GM12865 (cell line): ENCODE measurements at places on chromosomes 7 and 10.

DNA sequence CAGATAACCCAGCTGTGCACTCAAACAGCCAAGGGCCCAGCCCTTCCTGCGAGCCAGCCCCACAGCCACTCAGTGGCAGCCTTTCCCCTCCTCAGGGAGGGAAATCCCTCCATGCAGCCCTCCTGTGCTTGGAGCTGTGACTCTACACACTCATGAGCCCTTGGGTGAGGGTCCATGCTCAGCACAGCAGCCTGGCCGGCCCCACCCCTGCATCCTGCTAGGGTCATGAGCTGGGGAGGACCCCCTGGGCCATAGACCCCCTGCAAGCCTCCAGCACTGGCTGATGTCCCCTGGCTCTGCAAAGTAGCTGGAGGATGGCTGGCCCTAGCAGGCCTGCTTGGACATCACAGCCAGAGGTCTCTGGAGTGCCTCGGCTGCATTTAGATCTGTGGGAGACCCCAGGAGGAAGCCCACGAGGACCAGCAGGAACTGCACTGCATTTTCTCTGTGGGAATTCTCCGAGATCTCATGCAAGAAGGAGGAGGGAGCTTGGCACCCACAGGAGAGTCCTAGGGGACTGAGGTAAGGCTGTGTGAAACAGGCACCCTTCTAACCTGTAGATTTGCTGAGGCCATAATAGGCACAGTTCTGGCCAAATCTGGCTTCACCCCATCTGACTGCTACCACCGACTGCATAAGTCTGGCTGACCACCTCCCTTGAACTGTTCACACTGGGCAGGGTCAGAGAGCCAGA lies 17.4 kb downstream of the TMEM273 start:
- DNase-seq: no peak

DNA sequence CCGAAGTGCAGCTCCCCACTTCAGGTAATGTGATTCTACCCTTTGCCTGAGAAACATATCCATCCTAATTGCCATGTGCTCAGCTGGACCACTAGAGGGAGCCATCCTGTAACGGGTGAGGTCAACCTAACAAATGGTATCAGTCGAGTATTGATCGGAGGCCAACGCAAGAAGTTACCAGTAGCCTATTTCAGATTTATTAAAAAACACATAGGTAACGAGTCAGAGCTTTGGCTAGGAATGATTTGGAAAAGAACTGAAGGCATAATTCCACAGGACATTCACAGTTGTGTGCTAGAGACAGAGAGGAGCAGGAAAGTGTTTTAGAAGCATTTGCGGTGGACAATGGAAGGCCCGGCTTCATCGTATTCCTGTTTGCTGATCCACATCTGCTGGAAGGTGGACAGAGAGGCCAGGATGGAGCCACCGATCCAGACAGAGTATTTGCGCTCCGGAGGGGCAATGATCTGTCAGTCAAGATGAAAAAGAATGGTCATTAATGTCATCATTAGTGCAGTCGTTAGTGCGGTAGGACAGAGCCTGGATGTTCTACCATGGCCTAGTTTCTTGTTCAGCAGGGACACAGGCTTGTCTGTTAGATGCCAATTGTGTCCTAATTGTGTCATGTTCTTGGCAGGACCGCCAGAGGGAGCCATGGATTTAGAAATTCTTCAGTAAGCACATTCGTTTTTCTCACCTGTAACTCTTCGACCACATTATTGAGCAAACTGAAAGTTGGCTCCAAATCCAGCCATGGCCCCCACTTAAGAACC lies 17.5 kb downstream of the ACTA2 start:
- peak; percentile 92 for DNase-seq

- DNase-seq: no peak
These were observed 159.7 kb upstream of the YAE1 start for GRCh38 chr7:39406467-39406866.

- no peak for DNase-seq
These were observed 48.4 kb upstream of the FZD8 start for GRCh38 chr10:35690534-35690933.

- no peak for DNase-seq
These were observed 43.4 kb downstream of the ZNF117 start for GRCh38 chr7:64947252-64948000.

GRCh38 chr7:84123965-84124547 lies 70.5 kb downstream of the SEMA3A start:
- DNase-seq: no peak

- peak; percentile 71 for DNase-seq
These were observed 79.5 kb downstream of the ITIH5 start for GRCh38 chr10:7587168-7587864.

DNA sequence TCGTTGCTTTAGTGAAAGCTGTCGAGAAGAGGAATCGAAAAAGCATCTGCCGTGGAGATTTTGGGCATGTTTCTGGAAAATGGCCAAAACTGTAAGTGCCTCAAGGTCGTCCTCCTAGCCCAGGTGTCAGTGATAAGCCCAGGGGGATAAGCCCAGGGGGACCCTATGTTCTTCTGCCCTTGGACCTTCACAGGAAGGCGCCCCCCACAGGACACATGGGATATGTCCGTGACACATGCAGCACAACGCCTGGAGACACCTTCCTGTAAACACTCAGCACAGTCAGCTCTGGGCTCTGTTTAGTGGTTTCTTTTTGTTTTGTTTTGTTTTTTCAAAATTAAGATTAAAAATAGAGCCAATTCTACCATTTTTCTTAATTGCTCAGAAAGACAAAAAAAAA lies 272.7 kb downstream of the KLF6 start:
- DNase-seq: no peak

- DNase-seq: no peak
These were observed 202.4 kb upstream of the HPS1 start for GRCh38 chr10:98649170-98649569.

DNA sequence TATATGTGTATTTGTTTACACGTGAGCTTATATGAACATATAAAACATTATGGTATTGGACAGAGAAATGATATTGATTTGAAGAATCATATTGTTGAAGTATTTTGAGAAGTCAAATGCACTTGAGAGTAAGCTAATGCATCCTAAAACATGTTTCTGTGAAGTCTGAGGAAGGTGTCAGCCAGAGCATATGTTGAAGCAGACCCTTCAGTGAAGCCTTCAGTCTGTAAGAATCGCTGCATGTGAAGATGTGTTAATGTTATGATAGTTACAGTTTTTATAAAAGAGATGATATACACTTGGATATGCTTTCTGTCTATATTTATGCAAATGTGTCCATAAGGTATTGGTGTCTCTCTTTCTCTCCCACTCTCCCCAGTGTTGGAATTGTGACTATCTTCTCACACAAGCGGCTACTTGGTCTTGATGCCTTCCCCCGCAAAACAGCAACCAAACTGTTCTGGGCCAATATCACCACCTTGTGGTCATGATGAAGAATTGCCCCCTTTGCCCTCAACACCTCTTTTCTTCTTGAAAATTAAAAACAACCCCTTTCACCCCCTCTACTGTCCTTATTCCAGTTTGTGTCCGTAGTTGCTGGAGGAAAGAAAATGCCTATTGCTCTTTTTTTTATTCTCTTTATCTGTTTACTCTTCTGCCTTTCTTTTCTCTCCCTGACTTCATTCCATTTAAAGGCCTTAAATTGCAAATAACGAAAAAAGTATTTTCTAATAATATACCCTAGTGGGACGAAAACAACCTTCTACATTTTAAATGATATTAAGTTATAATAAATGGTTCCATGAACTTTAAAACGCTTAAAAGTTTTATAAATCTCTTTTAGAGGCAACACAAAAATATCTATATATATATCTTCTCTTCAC lies 64.9 kb downstream of the IKZF1 start:
- peak; percentile 81 for DNase-seq

DNA sequence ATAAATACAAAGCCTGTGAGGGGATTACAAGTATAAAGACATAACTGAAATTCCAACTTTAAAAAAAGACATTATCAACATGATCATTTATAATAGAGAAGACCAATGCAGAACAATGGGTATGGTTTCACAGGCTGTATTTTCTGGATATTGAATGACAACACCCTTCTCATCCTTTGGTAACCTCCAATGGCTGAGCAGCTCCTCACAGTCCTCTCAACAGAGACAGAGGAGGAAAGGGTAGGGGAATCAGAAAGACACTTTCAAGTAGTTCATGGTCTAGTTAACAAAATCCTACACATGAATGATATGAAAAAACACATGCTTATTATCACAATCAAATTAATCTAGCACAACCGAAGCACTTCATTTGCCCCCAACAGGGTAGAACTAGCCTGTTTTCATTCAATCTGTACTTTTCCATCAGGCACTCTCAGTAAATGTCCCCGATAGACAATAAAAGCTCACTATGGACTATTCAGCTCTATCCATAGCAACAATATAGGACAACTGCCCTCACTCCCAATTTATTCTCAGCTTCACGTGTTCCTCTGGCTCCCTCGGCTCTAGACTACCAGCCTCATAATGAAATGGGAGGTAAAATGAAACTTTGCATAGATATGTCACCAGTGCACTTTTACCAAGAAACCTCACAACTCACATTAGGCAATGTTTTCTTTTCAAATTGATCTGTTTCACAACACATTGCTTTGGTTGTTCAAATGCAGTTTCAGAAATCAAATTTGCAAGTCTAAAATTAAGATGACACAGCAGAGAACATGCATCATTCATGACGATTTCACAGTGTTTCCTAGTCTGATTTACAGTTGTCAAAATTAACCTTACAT lies 211.4 kb downstream of the THSD7A start:
- no peak for DNase-seq

- no peak for DNase-seq
These were observed 271.9 kb downstream of the TNS3 start for GRCh38 chr7:47310020-47310419.

GRCh38 chr10:63841761-63842160 lies 320.6 kb downstream of the REEP3 start:
- DNase-seq: no peak

- peak; percentile 39 for DNase-seq
These were observed 151.4 kb downstream of the CDH23 start for GRCh38 chr10:71547876-71548846.

DNA sequence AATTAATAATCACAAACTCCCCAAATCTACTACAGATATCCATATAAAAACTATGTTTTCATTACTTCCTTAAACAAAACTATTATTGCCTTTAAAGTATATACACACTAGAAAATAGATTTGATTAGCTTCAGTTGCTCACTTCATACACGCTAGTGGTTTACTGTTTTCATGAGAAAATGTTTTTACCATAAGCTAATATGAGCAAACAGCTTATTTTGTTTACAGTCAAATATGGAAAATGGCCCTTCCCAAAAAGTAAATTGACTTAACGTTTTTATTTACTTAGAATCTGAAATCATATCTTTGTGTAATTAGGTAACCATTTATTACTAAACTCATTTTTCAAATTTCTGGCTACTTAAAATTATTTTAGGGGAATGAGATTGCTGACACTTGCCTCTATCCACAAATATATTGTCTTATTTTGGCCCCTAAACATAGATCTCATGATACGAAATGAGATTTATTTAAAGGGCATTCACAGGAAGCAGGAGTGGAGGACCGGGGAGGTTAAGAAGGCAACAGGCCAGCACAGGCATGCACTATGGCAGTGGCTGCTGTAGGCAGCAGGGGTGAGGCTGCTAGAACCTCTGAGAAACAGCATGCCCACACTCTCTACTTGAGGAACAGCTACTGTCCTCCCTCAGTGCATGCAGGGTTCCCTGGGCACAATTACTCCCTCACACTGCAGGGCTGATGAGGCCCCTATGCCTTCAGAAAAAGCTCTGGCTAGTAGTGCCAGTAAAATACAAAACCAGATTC lies 29.6 kb upstream of the SOSTDC1 start:
- DNase-seq: no peak

DNA sequence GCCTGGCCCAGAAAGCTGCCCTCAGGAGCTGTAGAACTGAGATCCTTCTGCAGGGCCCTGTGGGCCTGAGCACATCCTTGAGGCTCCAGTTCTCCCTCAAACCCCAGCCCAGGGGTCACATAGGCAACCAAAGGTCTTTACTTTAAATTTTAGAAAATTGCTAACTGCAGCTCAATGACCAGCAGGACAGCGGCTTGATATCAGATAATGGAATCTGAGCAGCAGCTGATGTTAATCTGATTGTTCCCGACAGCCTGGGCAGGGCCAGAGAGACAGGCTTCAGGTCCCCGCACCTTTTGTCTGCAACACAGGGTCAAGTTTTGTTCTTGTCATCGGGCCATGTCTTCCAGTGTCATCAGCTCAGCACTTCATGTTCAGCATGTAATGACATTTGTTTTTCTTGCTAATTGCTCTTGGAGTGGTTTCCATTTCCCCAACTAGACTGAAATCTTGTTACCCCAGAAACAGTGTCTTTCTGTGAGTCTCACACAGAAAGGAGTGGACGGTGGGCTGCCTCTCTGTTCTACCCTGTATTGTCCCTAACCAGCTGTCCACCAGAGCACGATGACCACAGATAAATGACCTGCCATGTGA lies 91.0 kb downstream of the PAXIP1 start:
- no peak for DNase-seq

GRCh38 chr7:90413185-90413528 lies 9.9 kb downstream of the CLDN12 start:
- no peak for DNase-seq

GRCh38 chr7:155466814-155467733 lies 9.1 kb downstream of the EN2 start:
- peak; percentile 42 for DNase-seq

GRCh38 chr10:119659951-119660350 lies 8.8 kb downstream of the BAG3 start:
- DNase-seq: no peak

- no peak for DNase-seq
These were observed 188.5 kb downstream of the TMEM178B start for GRCh38 chr7:141262101-141263090.

DNA sequence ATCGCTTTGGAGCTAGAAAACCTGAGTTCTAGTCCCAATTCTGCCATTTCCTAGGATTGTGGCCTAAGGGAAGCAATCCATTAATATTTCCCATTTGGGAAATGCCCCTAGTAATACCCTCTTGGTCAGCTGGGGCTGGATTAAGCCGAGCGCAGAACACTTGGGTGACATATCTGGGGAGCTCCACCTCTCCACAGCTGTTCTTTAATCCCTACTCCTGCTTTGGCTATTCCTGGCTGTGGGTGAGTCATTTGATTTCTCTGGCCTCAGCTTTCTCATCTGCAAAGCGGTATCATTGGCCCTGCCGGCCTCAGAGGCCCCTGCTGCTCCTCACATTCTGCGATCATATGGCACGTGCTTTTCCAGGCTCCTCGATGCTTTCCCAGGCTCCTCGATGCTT lies 108.3 kb downstream of the BUB3 start:
- no peak for DNase-seq

GRCh38 chr10:118980135-118980865 lies 49.2 kb upstream of the NANOS1 start:
- DNase-seq: no peak
